Erythroblast (primary cell): ENCODE measurements at places on chromosomes 7 and 10.

DNA sequence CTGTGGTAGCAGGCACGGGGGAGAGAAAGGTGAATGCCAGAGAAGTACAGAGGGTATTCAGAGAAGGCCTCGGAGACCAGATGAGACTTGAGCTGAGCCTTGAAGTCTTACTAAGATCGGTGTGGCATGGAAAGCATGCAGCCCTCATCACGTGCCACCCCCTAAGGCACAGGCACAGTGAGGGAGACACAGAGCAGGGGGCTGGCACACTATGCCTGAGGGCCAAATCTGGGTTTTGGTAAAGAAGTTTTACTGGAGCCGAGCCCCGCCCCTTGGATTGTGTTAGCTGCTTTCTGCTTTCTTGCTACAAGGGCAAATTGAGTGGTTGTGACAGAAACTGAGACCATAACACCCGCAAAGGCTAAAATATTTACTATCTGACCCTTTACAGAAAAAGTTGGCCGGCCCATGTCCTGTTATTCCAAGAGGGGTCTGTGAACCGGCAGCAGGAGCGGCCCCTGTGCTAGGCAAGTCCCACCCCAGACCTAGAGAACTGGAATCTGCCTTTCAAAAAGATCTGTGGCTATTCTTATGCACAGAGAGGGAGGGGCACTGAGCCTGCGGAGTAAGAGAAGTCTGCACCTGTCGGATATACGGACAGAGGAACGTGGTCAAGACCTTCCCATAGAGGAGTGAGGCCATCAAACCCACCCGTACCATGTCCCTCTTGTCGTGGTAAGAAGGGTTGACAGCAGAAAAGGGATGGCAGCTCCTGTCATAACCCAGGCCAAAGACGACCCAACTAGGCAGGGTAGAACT, 109.3 kb upstream of the RHEB start:
- no peak for DNase-seq

DNA sequence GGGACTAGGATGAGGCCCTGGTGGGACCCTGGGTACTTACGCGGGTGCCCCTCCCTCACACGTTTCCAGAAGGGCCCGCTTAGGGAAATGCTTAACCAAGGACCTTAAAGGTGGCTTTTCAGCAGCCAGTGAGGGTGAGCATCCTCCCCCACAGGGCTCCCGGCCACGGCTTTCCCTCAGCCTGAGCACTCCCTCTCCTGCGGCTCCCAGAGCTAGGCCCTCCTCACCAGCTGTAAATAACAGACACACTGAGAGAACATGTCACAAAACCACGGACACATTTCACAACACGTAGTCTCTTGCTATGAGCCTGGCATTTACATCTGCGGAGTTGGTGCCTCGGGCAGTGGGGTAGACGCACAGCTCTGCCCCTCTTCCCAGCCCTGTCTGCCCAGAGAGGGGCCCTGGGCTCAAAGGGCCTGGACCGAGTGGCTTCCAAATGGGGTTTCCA, 25.2 kb downstream of the GRID1 start:
- no peak for DNase-seq

GRCh38 chr7:101605611-101606497, 23.2 kb downstream of the MYL10 start:
- DNase-seq, result no peak

GRCh38 chr10:87868277-87868676, 4.9 kb downstream of the PTEN start:
- no peak for DNase-seq

- no peak for DNase-seq
Observed at GRCh38 chr7:31067491-31067890, 15.4 kb downstream of the ADCYAP1R1 start.

- no peak for DNase-seq
Observed at GRCh38 chr7:18849130-18849529, 268.3 kb downstream of the TWIST1 start.

- DNase-seq, result no peak
Observed at GRCh38 chr10:59279991-59280505, 82.3 kb downstream of the FAM13C start.

DNA sequence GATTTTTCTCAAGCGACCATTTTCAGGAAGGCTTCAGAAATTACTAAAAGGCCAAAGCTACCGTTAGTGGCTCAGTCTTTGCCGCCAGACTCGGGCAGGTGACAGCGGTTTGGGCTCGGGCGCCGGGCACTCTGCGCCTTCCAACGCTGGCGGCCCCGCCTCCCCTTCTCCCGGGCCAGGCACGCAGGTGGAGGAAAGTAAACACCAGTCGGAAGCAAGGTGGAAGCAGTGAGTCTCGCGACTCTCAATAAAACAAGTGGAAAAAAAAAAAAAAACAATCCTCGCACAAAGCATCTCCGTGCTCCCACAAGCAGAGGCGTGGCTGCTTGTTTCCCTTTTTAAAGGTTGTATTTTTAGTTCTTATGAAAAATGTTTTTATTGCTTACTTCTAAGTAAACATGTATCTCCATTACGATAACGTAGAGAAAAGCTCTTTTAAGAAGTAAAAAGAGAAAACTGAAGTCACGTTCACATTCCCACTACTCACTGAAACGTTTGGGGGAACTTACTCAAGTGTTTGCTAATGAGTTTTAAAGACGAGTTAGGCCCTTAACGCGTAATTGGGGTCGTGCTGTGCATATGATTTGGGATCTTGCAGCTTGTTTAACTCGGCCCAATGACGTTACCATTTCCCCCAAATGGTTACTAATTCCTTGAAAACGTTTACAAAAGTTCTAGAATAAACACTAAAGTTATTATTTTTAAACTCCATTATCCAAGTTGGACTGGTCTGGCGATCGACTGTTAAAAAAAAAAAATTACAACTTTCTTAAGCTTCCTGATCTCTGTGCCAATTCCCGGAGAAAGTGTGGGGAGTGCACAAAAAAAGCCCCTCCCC, 864 bp downstream of the CDCA7L start:
- peak; percentile 75 for DNase-seq

- DNase-seq, result no peak
Observed at GRCh38 chr10:88901984-88902789, 22.1 kb downstream of the STAMBPL1 start.

- DNase-seq, result no peak
Observed at GRCh38 chr7:117041007-117041406, 87.7 kb downstream of the ST7 start.

DNA sequence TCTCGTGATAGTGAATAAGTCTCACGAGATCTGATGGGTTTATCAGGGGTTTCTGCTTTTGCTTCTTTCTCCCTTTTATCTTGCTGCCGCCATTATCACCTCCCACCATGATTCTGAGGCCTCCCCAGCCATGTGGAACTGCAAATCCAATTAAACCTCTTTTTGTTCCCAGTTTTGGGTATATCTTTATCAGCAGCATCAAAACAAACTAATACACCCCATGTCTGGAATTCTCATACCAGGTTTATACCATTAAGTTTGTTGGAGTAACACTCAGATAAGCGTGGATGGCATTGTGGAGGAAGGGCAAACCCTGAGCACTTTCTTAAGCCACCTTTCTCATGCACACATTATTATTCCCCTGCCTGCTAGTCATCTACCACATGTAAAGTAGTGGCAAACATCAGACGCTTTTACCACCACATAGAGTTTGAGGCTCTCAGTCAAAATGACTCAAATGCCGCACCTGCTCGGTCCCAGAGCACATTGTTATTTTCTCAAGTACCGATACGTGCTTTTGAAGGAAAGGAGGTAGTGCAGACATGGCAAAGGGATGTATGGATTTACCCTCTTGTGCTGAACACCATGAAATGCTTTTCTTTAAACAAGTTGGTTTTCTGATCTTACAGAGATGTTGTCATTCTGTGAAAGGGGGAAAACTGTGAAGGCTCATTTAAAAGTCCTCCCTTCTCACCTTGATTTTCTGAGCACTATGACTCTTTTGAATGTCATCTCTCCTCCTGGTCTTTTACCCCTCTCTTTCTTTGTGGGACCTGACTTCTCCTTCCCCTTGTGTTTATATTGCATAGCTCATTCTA, 429.7 kb downstream of the EXOC4 start:
- no peak for DNase-seq

GRCh38 chr10:100041306-100042002, 31.7 kb upstream of the DNMBP start:
- no peak for DNase-seq

DNA sequence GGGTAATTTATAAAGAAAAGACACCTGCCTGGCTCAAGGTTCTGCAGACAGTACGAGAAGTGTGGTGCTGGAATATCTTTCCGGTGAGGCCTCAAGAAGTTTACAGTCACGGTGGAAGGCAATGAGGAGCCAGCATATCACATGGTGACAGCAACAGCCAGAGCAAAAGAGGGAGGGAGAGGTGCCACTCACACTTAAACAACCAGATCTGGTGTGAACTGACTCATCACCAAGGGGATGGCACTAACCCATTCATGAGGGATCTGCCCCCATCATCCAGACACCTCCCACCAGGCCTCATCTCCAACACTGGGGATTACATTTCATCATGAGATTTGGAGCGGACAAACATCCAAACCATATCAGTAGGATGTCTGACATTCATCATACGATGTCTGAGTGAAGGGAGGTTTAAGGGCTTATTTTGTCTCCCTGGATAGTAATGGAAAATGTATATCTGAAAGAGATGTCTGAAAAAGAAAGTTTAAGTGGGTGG, 23.5 kb upstream of the KBTBD2 start:
- no peak for DNase-seq

GRCh38 chr10:30215623-30216022, 133.5 kb downstream of the MTPAP start:
- DNase-seq, result no peak

GRCh38 chr10:13792006-13792405, 205.2 kb downstream of the PRPF18 start:
- DNase-seq, result no peak

DNA sequence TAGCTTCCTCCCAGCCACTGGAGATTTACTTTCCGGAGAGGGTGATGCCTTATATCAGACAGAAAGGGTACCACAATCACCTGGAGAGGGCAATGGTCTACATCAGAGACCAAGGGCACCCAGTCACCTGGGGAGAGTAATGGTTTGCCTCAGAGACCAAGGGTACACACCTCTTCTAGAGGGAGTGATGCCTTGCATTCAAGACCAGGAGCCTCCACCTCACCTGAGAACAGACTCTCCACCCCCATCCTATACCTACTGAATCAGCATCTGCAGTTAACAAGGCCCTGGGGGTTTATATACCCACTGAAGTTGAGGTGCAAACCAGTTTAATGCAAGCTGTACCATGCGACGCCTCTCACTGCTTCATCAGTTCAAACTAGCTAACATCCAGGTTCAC, 270.2 kb upstream of the IGFBP3 start:
- no peak for DNase-seq

DNA sequence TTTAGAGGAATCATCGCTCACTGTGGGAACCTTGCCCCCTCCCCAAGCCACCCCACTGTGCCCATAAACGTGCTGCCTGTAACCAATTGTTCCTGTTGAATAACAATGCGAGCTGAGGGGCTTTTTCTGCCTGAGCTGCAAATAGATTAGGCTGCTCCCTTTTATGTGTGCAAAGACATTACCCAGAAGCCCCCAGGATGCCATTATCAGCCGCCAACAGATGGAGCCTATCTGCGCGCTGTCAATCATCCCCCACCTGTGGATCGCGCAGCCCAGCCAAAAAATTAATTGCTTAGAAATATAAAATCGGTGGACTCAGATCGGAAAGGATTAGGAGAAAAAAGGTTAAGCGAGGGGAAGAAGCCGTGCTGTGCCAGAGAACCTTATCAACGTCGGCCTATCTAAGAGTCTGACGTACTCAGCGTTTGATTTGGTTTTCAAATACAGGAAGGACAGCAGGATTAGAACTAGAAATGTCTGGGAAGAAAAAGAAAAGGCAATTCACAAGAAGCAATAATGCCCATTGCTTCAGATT, 167.3 kb upstream of the MYO3A start:
- peak; percentile 63 for DNase-seq

DNA sequence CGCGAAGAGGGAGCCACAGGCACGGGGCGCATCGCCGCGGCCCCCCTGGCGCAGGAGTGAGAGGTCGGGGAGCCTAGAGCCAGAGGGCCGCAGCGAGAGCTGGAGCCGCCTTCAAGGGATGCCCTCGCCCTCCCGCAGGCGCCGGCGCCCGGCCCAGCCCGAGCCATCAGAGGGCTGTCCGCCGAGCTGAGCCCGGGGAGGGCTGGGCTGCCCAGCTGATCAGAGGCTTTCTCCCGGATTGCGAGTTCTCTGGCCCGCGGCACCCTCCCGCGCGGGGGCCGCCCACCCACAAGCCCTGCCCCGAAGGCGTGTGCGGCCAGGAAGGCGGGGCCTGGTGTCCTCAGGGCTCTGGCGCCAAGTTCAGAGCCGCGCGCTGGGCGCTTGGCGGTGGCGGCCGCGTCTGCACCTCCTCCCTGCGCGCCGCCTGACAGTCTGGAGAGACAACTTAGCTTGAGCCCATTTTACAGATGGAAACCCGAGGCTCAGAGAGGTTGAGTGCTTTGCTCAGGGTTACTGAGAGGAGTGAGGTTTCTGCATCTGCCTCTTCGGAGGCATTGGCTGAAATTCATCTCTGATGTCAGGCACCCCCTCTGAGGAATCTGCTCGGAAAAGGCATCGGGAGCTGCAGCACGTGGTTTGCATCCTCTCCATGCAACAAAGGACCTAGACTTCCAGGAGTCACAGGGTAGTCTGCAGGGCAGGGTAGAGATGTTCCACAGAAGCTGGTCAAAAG, 3.8 kb upstream of the ANTXRL start:
- DNase-seq, result peak; percentile 91

- DNase-seq, result no peak
Observed at GRCh38 chr10:12228851-12229250, 32.9 kb downstream of the CDC123 start.

DNA sequence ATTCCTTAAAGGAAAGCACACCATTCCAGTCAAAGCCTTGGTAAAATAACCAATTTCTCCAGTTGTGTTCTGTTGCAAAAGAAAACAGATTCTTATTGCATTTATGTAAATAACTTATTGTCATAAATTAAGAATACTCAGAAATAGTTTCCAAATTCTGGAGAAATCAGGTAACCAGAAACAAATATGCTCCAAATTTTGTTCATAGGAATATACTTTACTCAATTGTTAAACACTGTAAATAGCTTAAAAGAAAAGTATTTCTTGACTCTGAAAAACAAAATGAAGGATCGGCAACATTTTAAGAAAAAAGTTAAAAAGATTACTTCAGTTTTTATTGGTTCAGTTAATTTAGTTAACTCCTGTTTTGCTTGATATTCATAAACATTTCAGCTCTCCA, 67.1 kb upstream of the PIK3CG start:
- no peak for DNase-seq

DNA sequence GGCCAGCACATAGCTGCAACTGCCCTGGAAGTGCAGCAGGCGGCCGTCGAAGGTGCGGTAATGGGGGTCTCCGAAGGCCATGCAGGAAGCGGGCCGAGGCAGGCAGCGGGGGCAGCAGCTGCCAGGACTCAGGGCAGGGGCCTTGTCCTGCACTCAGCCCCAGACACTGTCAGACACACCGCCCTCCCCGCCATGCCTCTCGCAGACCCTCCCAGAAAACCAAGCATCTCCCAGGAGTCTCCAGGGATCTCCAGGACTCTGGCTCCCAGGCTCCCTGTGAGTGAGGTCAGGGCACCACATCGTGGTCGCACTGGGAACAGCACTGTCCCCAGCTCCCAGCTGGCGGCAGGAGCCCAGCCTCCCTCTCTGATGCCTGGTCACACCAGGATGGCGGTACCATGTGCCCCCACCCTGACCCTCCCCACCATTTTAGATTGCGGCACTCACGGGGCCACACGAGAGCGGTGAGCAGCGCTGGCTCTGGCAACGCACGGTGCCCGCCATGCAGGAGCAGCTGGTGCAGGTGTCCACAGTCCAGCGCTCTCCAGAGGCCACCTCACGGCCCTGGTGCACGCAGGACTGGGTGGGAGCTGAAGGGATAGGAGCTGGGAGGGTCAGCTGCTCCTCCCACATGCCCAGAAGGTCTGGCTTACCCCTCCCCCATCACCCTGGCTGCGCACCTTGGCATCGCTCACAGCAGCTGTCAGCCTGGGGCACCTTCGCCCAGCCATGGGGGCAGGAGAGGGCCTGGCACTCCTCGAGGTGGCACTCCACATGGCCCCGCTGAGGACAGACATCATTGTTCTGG, 17.5 kb downstream of the ATP6V1F start:
- peak; percentile 52 for DNase-seq
